ENCODE measurements at places on chromosomes 16 and 17.

- no peak for DNase-seq
Measured at GRCh38 chr17:64155129-64155528, 25.2 kb upstream of the ERN1 start.

DNA sequence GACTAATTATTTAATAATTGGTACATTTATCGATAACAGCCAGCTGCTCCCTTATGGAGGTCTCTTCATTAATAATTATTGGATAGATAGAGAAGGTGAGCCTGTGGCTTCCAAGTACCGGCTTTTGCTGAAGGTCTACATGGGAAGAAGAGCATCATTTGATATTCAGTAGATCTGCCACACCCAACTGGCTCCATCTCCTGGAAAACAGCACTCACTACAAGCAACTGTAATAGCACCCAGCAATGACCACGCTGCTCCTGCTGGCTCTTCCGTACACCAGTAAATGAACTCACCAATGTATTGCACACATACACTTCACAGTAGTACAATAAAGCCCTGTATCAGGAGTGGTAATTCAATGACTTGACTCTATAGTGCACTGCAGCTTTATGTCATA, 19.5 kb downstream of the MARVELD3 start:
- no peak for DNase-seq

GRCh38 chr16:89912627-89913026, 6.0 kb upstream of the MC1R start:
- no peak for DNase-seq

DNA sequence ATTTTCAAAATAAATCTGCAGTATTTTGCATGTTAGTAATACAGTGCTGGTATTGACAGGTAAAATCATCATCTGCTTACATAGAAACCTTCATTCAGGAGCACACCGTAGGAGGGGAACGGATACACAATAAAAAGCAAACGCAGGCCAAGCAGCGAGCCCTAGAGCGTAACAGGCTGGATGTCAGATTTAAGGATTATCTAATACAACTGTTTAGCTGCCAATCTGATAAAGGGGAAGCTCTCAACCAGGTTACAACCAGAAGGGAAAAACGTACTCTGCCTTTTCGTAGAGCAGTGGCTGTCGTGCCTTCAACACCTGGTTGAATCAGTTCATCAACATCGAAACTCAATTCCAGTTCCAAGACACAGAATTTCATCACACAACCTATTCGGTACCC, 16.4 kb upstream of the CUEDC1 start:
- DNase-seq: no peak

DNA sequence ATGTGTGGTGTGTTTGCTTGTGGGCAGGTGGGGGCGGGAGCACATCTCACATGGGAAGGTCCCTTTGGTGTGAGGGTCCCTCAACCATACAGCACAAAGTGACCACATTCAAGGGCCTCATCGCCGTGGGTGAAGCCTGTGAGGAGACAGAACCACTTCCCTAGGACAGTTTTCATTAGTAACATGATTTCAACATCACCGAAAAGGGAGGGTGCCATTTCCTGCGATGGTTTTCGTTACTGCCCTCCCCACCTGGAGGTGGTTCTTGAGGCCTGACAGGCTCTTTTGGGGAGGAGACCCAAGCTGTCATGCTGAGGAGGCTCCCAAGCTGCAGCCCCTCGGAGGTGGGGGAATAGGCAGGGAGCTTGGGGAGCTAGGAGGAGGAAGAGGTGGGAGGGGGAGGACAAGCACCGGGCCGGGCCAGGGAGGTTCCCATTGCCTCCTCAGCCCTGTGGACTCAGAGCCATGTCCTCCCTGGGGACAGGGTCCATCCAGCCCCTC, 9.5 kb downstream of the CD300LB start:
- no peak for DNase-seq

GRCh38 chr17:60615840-60616239, 15.8 kb downstream of the PPM1D start:
- DNase-seq: no peak

- no peak for DNase-seq
Measured at GRCh38 chr17:6402258-6402657, 32.7 kb downstream of the AIPL1 start.
